ENCODE measurements at places on chromosomes 16 and 17. TPM values are rescaled to one million over a fixed set of nuclear protein-coding genes. Genes with fewer than 3 reads are reported as not detected.

The PLEKHG4 gene
- total RNA-seq = 5.8 TPM

The PRSS36 gene
- 0.72 TPM for total RNA-seq

The DYNLRB2 gene
- not detected for total RNA-seq

The RBFOX1 gene
- 1.8 TPM for total RNA-seq

The CHST5 gene
- 0.54 TPM for total RNA-seq

The SLC47A2 gene
- total RNA-seq = not detected

GRCh38 chr16:29806099-29806579 is at the start of gene MAZ:
TSS of gene MAZ (plus strand) at chr16:29806529. CDS start at chr16:29806702, 173 bp downstream.
- DNase-seq = peak; percentile 90

- no peak for DNase-seq
Observed at GRCh38 chr17:56834380-56835263, 671 bp downstream of the DGKE start.

DNA sequence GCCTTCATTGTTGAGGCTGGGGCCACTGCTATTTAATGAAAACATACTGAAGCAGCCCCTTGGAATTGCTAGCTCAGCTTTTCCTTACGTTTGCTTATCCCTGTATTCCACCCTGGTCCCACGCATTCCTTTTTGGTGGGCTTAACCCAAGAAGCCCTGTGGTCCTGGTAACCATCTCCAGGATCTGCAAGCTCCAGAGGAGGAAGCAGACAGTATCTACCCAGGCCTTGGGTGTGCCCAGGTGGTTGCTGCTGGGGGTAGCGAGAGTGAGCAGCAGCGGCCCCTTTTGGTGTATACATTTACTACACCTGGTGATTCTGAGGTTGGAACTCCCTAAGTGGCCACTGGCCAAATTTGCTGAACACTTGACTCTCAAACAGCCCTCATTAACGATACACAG is 97.7 kb downstream of the CBLN1 start:
- peak; percentile 7 for DNase-seq

GRCh38 chr16:3756113-3756512 is 38.8 kb upstream of the TRAP1 start:
- DNase-seq = no peak

GRCh38 chr17:7932949-7933348 is 943 bp downstream of the CNTROB start:
- peak; percentile 46 for DNase-seq

- no peak for DNase-seq
Observed at GRCh38 chr16:22052980-22053379, 39.4 kb upstream of the VWA3A start.

DNA sequence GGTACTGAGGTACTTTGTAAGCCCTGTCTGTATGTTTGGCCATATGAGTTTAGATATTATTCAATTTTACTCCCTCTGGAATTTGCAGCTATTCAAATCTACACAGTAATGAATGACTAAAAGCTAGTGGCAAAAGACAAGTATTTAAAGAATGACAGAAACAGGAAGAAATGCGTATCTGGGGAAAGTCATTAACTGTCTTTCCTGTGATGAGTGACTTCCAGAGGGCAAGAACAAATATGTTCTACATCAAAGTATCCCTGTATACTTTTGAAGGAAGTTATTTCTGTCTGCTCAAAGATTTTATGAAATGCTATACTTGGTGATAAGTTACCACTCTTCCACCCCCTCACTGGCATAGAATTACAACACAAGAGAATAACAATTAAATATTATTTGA is 489.3 kb upstream of the SOX9 start:
- DNase-seq = peak; percentile 51

- DNase-seq = peak; percentile 21
Observed at GRCh38 chr17:19003543-19004420, 782 bp downstream of the FAM83G start.

DNA sequence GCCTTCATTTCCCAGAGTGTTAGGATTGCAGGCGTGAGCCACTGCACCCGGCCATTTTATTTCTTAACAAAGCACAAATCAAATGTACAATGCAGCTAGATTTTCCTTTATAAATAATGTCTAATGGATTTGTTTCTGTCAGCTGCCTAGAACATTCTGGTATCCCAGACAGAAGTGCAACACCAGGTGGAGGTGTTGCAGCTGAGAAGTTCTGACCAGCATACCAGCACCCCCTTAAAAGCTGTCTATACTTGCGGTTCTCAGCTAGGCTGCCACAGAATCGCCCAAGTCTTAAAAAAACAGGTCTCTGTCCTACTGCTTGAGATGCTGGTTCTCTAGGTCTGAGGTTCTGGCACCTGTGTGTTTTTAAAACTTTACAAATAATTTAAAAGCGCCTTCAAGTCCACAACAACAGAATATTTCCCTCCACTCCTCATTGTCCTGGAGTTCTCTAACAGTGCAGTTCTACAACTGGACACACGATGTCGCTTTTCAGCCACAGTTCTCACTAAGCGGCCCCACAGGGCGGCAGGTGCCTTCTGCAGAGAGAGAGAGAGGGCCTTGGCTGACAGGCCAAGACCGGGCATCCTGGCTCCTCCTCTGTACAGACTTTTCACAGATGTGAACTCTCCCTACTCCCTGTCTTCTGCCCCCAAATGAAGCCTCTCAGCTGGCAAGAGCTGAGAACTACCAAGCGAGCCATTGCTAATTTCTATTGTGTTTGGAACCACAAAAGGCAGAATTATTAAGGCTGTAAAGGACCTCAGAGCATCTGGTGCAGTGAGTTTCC is 32.6 kb upstream of the MEOX1 start:
- peak; percentile 72 for DNase-seq

DNA sequence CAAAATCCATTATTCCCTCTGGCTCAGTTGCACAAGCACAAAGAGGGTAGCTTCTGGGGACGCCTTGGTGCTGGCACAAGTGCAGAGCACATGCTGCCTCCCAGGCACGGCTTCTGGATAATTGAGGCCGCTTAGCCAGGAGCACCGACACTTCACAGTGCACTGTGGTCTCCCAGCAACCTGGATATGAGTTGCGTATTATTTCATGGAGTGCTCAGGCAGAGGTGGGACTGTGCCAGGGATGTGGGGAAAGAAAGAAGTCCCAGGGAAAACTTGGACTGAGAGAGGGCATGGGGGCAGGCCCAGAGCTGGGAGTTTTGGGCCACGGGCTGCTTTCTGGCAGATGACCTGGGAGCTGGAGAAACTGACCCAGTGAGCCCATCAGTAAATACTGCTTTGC is 37.5 kb downstream of the MPRIP start:
- no peak for DNase-seq

DNA sequence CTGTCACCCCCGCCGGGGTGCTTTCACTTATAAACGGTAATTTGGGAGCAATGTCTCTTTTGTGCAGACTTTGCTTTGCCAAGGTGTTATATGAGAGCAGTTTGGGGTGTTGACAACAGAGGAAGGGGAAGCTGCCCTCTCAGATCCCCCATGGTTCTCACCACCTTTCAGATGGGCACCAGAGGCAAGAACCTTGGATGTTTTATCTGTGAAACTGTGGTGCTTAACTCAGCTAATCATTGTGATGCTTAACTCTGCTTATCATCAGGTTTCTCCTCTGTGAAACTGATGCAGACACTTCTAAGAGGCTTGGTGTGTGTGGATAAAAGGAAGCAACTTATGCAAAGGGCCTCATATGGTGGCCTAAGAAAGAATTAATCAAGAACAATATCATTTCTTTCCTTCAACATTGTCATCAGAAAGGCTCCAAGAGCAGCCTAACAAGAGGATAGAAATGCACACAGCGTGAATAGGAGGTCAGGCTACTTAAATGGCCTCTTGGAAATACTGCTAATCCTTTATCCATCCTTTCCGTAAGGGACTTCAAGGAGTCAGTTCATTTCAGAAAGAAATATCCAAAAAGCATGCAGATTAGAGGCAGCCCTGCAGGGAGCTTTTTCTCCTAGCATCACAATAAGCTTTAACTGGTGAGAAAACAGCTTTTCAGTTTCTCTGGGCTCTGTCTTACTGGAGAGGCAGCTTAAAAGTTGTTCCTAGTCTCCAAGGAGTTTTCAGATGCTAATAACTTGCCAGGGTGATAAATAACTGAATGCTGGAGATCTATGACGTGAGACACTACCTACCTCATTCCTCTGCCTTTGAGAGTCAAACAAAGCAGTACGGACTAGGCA is 55.1 kb upstream of the CLEC3A start:
- DNase-seq = no peak

DNA sequence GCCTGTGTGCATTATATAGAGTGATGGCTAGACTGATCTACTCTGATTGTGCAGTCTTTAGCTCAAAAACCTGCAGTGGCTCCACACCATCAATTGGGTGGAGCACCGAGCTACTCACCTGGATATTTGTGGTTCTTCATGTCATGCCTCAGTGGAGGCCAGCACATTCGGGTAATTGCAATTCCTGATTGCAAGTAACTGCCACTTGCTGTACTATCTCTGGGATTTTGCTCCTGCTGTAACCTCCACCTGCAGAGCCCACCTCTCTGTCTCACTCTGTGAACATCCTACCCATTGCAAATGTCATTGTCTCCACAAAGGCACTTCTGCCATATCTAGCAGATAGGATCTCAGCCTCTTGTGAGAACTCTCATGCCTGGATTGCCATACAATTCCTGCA is 1.7 kb upstream of the CCL1 start:
- DNase-seq = no peak

- DNase-seq = no peak
Observed at GRCh38 chr17:29251184-29251583, 4.5 kb downstream of the CRYBA1 start.

- DNase-seq = peak; percentile 87
Observed at GRCh38 chr16:72877374-72878028, 170.4 kb downstream of the ZFHX3 start.

GRCh38 chr17:58999500-58999899 is 107.2 kb downstream of the TRIM37 start:
- DNase-seq = no peak

DNA sequence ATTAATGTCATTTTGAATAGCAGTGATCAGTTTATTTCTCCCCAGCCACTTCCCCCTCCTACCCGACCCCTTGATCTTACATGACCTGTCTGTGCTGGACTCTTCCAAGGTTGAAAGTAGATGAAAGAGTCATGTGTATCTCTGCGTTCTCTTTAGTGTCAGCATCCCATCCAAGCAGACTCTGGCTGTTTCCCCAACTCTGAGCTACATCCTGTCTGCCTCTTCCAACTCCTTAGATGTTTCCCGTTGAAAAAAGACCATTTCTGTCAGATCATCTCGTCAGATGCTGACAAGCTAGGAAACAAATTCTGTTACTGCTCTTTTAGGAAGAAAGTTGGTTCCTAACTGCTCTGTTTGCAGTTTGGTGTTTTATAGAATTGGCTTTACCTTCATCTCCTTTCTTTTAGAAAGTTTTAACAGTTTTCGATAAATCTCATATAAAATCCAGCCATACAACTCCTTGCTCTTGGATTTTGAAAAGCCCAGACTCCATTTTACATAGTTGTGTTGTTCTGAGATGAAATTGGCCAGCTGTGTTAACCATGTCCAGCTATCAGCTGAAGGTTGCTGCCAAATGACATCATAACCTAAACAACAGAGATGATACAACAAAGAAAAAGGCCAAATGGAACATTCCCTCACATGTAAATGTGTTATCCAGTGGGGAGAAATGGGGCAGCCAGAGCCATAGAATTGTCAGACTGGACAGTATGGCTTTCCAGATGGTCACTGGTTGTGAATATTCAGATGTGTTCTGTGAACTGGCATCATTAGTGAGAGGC is 43.5 kb downstream of the CYB561 start:
- no peak for DNase-seq

DNA sequence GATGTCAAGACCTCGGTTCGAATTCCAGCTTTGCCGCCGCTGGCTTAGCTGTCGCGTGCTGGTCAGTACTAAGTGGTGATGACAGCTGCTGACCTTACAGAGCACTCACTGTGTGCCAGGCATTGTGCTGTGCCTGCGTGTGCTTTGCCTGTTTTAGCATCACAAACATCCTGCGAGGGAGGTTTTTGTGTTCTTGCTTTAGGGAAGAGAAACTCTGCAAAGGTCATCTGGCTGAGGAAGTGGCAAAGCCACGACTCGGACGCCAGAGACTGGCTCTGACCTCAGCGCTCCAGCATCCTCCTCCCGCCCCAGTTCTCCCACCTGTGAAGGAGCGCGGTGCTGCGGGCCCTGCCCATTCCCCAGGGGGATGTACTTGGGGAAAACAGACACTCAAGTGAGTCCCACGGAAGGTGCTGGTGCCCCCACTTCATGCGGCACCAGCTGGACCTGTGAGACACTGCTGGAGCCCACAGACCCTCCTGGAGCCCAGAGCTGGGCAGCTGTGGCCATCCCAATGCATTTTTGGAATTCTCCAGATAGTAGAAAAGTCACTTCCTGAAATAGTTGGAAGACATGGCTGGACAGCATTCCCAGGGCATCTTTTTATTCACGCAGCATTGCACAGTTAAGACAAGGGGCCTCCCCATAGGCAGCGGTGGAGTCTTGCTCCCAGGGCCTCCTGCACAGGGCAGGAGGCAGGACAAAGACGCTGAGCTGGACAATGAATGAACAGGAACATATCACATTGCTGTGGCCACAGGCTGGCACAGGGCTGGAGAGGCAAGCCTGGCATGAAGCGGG is 20.0 kb upstream of the HERPUD1 start:
- no peak for DNase-seq

GRCh38 chr17:17897442-17897841 is 60.7 kb upstream of the SREBF1 start:
- no peak for DNase-seq

Data from A673 (cell line).